T-helper 17 cell (primary cell): ENCODE measurements at places on chromosomes 1 and 21. TPM values are rescaled to one million over a fixed set of nuclear protein-coding genes. Genes with fewer than 3 reads are reported as not detected.
A peak's percentile ranks its signal among the peaks of the same experiment; 100 is the strongest.

DNA sequence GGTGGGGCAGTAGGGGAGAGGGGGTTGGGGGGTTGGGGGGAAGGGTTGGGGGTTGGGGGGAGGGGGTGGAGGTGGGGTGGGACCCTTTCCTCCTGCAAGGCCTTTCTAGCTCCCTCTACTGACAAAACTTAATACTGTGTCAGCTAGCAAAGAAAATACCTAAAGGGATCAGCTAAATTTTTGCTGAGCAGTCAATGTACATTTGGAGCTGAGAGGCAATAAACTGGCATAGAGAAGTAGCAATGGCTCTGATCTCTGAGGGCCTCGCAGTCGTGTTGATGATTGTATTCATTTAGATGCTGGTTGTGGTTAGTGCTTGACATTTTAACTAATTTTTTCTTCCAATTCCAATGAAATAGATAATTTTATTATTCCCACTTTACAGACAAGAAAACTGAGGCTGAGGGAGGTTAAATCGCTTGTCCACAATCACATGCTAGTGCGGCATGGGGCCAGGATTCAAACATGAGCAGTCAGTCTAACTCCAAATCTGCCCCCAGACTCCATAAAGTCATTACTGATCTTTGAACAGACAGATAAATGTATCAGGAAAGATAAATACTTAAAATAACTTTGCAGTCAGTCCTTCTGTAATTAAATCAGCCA is 357.1 kb downstream of the DISC1 start:
- no peak overlapping the region for H3K4me3 ChIP-seq
- no peak for DNase-seq
- H3K4me1 ChIP-seq, result peaks cover 16% of the 10 kb centered on the region
- no peak overlapping the region for H3K27ac ChIP-seq

DNA sequence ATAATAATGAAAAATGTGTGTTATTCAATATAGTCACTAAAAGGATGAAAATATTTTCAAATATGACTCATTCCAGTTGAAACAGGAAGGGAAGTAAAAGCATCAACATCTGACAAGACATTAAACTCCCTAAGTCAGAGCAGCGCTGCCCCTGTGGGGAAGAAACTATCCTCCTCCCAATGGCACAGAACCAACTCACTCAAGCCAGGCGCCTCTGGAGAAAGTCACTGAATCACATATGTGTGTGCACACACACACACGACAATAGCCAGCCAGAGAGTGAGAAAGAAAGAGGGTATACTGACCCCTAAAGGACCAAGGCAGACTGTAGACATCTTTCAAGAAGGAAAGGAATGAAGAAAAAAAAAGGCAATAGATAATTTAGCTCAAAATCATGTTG is 126.9 kb downstream of the SETD4 start:
- no peak overlapping the region for H3K4me3 ChIP-seq
- DNase-seq, result no peak
- H3K4me1 ChIP-seq, result no peaks in the 10 kb centered on the region
- H3K36me3 ChIP-seq, result no peaks in the 10 kb centered on the region
- peaks cover 12% of the 10 kb centered on the region for H3K27me3 ChIP-seq
- no peak overlapping the region for H3K27ac ChIP-seq

Gene ENAH
- total RNA-seq, result 0.57 TPM

- peaks cover 2% of the 10 kb centered on the region for H3K4me1 ChIP-seq
- no peak overlapping the region for H3K27ac ChIP-seq
- no peak for DNase-seq
- H3K4me3 ChIP-seq, result no peak overlapping the region
These were observed 73.4 kb upstream of the PKN2 start for GRCh38 chr1:88610687-88611086.

- peak overlapping the region; percentile 9 for H3K27ac ChIP-seq
- H3K4me3 ChIP-seq, result no peak overlapping the region
- H3K4me1 ChIP-seq, result peaks cover 15% of the 10 kb centered on the region
- H3K27me3 ChIP-seq, result peaks cover 20% of the 10 kb centered on the region
- DNase-seq, result no peak
These were observed 33.5 kb upstream of the LAPTM5 start for GRCh38 chr1:30790850-30791778.

GRCh38 chr21:31254131-31254530 is 89.9 kb downstream of the TIAM1 start:
- no peak for DNase-seq
- peaks cover 6% of the 10 kb centered on the region for H3K4me1 ChIP-seq
- no peak overlapping the region for H3K4me3 ChIP-seq
- H3K27ac ChIP-seq, result no peak overlapping the region
- no peaks in the 10 kb centered on the region for H3K36me3 ChIP-seq

DNA sequence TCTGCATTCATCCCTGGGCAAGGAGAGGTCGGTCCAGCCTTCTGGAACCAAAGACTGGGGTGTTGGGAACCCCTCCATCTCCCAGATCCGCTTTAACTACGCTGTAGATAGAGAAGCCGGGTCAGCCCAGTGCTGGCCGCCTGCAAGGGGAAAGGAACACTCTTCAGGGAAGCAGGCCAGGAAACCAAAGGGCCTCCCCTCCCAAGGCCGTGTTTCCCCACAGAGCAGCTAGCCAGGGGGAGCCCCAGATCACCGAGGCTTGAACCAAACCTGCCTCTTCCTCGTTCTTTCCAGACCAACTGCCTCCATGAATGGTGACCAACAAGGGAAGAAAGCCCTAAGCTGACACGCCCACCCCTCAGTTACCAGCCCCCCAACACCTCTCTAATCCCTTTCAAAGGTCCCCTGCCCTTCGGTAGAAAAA is 1.2 kb upstream of the CHD5 start:
- peaks cover 22% of the 10 kb centered on the region for H3K4me1 ChIP-seq
- no peak for DNase-seq
- peaks cover 2% of the 10 kb centered on the region for H3K36me3 ChIP-seq

GRCh38 chr21:37551993-37552355 is 185.4 kb downstream of the DYRK1A start:
- peaks cover 6% of the 10 kb centered on the region for H3K36me3 ChIP-seq
- no peak for DNase-seq
- H3K4me1 ChIP-seq, result peaks cover 2% of the 10 kb centered on the region
- H3K27me3 ChIP-seq, result peaks cover 45% of the 10 kb centered on the region

DNA sequence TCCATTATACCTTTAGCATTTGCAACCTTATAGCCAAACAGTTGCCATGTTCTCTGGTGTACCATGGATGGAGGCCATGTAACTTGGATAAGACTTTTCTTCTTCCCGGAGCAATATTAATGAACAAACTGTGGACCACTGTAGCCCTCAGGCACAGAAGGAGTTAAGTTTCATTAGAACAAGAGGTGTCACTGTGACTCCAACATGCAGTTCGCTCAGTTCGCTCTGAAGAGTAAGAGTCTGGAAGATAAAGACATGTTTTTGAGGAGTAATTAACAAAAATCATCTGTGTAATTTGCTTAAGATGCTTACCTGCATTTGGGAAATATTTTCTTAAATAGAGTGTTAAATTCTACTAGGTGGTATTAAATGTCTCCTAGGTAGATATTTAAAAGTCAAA is 4.1 kb downstream of the KIF26B start:
- peaks cover 43% of the 10 kb centered on the region for H3K27me3 ChIP-seq
- peaks cover 11% of the 10 kb centered on the region for H3K4me1 ChIP-seq
- no peak overlapping the region for H3K27ac ChIP-seq
- DNase-seq, result no peak
- no peak overlapping the region for H3K4me3 ChIP-seq

Gene UTS2
- total RNA-seq, result 1.0 TPM

DNA sequence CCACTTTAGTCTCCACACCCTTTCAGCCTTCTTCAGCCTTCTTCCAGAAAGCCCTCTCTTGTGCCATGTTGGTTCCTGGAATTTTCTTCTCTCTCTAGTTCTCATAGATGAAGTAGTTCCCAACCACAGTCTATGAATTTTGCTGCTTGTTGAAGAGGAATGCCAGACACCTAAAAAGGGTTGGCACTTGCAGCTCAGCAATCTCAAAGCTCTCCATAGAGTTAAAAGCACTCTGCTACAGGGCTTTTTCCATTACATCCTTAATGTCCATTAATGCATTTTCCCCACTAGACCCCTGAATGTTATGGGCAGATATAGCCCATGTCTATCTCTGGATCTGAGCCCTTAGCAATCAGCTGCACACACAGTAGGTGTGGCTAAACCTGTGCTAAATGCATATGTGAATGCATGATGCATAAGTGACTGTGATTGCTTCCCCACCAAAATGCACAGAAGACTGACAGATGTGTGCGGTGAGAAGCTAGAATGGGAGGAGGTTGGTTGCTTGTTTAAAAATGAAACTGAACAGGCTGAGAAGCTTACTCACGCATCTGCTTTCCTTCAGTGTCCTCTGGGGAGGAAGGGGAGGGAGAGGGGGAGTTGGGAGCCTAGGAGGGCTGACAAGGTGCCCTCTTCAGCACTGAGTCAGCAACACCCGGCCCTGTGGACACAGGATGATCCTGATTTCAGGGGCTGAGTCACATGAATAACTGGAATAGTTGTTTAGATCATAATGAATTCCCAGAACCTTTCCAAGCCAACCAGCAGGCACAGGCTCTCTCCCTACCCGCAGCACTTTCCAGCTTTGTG is 146.1 kb upstream of the FGGY start:
- no peak overlapping the region for H3K4me3 ChIP-seq
- H3K27ac ChIP-seq, result no peak overlapping the region
- H3K36me3 ChIP-seq, result no peaks in the 10 kb centered on the region
- DNase-seq, result no peak
- H3K27me3 ChIP-seq, result no peaks in the 10 kb centered on the region

Gene ADPRS
- total RNA-seq, result 17.0 TPM

- H3K27ac ChIP-seq, result peak overlapping the region; percentile 98
- no peaks in the 10 kb centered on the region for H3K27me3 ChIP-seq
- peaks cover 53% of the 10 kb centered on the region for H3K4me1 ChIP-seq
- no peak overlapping the region for H3K4me3 ChIP-seq
These were observed 5.5 kb downstream of the PTPN7 start for GRCh38 chr1:202154766-202155477.

DNA sequence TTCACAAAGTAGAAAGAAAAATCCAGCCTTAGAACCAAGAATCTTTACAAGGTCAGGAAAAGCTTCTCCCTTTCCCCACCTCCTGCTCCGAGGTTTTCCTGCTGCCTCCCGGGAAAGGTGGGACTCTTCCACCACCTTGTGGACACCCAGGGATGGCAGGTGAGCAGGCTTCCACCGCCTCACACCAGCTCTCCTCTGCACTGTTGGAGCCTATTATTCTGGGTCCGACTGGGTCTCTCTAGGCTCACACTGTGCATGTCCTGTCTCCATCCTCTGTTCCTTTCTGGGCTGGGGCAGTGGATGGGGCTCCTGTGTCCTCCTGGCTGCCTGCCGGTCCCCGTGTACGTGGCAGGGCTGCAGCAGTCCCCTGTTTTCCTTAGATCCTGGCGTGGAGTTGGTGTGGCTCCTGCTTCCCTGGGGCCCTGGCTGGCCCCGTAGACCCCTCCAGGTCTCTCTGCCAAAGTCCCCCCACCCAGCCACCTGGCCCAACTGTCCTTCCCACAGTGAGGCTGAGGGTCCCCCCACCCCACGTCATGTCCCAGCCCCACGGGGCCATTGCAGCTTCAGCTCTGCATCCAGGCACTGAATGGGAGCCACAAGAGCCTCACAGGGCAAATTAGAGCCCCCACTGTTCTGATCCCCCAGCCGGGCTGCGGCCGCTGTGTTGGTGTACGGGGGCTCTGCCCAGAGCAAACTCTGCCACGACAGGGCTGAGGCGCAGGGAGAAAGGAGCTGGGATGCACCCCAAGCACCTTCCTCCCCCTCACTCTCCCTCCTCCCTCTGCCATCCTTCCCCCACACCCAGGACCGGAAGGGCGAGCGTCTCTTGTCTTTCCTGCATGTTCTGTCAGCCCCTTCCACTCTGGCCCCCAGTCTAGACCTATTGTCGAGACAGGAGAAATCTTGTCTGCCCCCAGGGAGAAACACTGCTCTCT is 3.3 kb upstream of the SLC45A1 start:
- H3K4me1 ChIP-seq, result peaks cover 10% of the 10 kb centered on the region
- peaks cover 41% of the 10 kb centered on the region for H3K27me3 ChIP-seq
- DNase-seq, result no peak
- peak overlapping the region; percentile 50 for H3K4me3 ChIP-seq

GRCh38 chr1:231844986-231845502 is 218.5 kb downstream of the DISC1 start:
- H3K4me1 ChIP-seq, result peaks cover 26% of the 10 kb centered on the region
- no peaks in the 10 kb centered on the region for H3K27me3 ChIP-seq
- no peak overlapping the region for H3K4me3 ChIP-seq

Gene FCMR
- 206 TPM for total RNA-seq

DNA sequence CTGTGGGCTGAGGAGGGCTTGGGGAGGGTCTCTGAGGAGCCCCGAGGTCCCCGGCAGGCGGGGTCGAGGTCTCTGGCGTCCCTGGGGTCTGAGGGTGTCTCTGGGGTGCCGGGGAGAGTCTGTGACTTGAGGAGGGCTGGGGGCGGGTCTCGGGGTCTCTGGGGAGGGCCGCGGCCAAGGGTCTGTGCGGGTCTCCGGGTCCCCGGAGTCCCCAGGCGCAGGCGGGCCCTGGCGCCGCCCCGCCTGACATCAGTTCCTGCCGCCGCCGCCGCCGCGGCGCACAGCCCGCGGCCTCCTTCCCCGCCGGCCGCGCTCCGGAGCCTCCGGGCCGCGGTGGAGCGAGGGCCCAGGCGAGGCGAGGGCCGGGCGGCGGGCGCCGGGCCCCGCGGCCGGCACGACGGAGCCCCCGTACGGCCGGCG is at the start of gene PLEKHM2:
Gene PLEKHM2, plus strand, starts transcription at position 279 of the 420 bp plus-strand sequence. CDS start 239 bp downstream, outside the sequence.
- peak within 1 kb of the TSS; percentile 91 for H3K4me3 ChIP-seq
- no peaks in the 10 kb centered on the region for H3K27me3 ChIP-seq
- peak within 1 kb of the TSS; percentile 87 for H3K27ac ChIP-seq
- DNase-seq, result peak; percentile 28
- H3K4me1 ChIP-seq, result peaks cover 28% of the 10 kb centered on the region

DNA sequence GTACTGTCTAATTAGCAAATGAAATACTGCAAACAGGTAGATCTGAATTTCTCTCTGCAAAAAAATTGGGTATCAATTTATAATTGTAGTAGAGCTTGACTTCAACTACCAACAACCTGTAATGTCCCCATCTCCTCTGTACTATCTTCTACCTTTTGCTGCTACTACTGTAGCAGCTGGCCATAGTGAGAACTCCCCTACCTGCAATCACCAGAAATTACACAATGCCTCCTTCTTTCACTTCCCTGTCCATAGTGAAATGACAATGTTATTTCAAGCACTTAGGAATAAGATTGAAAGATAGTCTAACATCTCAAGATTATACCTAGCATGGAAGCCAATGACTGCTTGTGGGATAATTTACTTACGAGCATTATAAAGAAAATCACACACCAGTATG is 100.4 kb downstream of the ACBD6 start:
- DNase-seq, result no peak
- no peaks in the 10 kb centered on the region for H3K27me3 ChIP-seq
- no peak overlapping the region for H3K4me3 ChIP-seq
- H3K4me1 ChIP-seq, result peaks cover 12% of the 10 kb centered on the region
- no peak overlapping the region for H3K27ac ChIP-seq

Gene IL20
- total RNA-seq, result not detected

DNA sequence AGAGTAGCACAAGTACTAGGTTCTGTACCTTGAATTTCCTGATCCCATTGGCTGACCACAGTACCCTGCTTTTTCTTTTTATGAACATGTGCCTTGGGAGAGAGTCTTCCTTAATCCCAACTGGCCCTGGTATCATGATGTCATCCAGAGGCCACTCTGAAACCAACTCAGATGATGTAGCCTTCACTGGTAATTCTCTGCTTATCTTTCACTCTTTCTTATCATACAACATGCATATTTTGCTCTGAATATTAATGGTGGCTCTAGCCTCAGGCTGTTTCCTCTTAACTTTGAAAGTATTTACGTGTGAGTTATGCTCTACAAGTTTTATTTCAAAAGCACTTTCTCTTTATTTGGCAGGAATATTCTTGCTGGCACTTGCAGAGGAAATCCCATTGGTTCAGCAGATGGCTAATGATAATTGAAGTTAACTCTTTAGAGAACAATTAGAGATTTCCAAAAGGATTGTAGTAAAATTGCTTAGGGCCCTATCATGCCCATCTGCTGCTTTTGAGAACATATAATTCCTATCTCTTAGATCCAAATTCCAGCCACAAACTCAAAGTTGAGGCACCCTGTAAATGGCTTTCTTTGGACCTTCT is 86.1 kb downstream of the PTGER3 start:
- no peak overlapping the region for H3K4me3 ChIP-seq

Gene RABIF
- 11.1 TPM for total RNA-seq

Gene KRTAP13-2
- total RNA-seq, result not detected
